ENCODE measurements at places on chromosomes 3 and 15. TPM values are rescaled to one million over a fixed set of nuclear protein-coding genes. Genes with fewer than 3 reads are reported as not detected.

TRH gene
- not detected for total RNA-seq

VGLL3 gene
- not detected for total RNA-seq

SLC9C1 gene
- total RNA-seq = not detected

HTR3E gene
- total RNA-seq = not detected

CELSR3 gene
- 2.6 TPM for total RNA-seq

HCLS1 gene
- 356 TPM for total RNA-seq

ADGRG7 gene
- not detected for total RNA-seq

USP19 gene
- total RNA-seq = 71.5 TPM

AHSG gene
- total RNA-seq = not detected

CFAP100 gene
- total RNA-seq = not detected

XIRP1 gene
- total RNA-seq = 0.40 TPM

PDCD7 gene
- total RNA-seq = 26.7 TPM

CCR5 gene
- total RNA-seq = 1.0 TPM

Data from natural killer cell (primary cell).